ENCODE measurements at places on chromosomes 11 and 22.

- no peak for DNase-seq
Observed at GRCh38 chr22:31692186-31692886, 30.3 kb upstream of the PISD start.

DNA sequence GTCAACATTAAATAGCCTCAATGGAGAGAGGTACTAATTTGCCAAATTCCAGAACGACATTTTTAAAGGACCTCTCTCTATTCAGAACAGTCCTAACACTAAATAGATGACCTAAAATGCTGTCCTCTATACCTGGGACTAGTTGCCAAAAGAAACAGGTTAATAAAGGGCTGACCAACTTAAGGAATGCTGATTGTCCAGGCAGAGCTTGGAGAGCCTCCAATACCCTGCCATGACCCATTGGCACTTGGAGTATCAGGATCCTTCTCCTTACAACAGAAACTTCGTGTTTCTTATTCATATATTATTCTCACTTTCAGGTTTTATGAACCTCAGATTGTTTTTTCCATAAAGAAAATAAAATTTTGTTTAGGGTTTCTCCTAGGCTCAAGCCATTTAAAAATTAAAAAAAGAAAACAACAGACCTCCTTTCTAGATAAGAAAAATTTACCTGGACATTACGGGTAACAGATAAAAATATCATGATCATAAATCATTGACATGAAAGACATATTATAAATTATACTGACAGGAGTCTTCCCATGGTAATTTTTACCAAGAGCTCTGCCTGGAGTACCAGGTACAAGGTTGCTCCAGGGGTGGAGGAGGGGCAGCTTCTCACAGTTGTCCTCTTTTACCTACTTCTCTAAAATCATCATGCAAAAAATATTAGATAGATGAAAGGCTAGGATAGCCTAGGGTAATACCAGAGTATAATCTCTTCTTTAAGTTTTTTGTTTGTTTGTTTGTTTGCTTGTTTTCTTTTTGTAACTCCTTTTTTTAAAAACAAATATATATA lies 2.0 kb downstream of the LRRC4C start:
- no peak for DNase-seq

GRCh38 chr11:11622772-11623171 lies 967 bp upstream of the GALNT18 start:
- no peak for DNase-seq

DNA sequence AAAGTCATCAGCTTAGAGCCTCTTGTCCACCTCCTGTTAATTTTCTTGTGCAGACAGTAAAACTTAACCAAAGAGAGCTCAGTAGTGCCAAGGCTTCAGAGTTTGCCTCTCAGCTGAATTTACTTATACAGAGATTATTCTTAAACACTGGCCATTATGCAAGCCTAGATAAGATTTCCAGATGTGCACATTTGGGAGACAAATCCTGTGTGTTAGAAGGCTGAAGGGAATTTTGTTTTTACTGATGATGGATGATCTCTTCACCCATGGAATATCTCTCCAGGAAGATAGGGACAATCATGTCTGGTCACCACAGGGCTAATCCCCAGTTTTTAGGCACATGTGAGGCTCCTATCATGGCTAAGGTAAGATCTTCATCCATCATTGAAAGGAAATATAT lies 157.6 kb upstream of the FAT3 start:
- DNase-seq: no peak

GRCh38 chr11:46397526-46397925 lies 6.0 kb upstream of the CHRM4 start:
- DNase-seq: no peak

DNA sequence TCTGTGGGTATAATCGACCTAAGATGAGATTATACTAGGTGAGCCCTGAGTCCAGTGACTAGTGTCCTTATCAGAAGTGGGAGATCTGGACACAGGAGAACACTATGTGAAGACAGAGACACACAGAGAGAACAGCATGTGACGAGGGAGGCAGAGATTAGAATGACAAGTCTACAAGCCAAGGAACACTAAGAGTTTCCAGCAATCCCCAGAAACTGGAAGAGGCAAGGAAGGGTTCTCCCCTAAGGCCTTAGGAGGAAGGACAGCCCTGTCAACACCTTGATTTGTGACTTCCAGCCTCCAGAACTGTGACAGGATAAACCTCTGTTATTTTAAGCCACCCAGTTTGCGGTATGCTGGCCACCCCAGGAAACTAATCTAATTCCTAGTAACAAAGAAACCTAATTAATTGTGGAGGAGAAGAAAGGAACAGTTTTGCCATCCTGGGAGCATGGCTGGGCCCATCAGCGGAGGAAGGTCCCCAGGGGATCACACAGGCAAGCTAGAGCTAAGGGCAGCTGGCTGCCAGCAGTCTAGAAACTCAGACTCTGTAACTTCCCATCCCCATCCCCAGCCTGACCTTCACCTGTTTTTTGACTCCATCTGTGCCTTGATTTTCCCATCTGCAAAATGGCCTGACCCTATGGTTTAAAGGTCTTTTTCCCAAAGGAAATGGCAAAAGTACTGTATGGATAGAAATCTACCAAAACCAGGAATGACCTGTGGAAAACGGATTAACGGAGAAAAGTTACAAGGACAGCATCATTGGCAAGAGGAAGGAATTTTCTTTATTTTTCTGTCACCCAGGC lies 10.3 kb upstream of the THOC5 start:
- no peak for DNase-seq

DNA sequence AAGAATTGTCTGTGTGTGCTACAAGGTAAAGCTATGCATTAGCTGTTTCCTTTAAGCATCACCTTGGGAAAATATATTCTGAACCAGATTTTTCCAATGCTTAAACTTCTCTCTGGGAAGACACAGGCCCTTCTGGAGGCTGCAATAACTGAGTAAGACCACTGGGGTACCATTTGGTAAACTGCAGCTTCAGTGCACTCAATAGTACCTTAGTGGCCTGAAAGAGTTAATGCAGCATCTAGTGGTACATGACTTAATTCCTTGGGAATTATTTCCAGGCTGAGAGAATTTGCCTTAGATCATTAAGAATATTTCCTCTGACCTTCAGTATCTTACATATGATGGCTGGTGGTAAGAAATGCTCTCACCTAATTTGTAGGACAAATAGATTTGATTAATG lies 727.4 kb downstream of the DLG2 start:
- DNase-seq: no peak

- no peak for DNase-seq
Observed at GRCh38 chr11:45974806-45975205, 52.4 kb downstream of the LARGE2 start.

DNA sequence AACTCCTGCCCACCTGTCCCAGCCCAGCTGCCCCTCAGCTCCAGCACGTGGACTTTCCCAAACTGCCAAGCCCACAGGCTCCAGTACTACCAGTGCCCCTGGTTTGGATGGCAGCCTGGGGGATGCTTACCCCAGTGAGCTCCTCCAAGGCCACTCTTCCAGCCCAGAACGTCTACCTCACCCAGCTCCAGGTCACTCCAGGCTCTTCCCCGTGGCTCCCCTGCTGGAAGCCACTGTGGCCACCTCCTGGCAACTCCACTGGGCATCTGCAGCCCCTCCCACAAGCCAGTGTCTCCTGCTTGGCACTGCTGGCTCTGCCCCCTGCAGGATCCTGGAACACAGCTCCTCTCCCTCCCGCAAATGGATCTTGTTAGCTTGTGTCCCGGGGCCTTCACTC lies 29.3 kb downstream of the LMO1 start:
- no peak for DNase-seq

GRCh38 chr11:13008625-13009475 lies at the start of gene RASSF10:
TSS of gene RASSF10 (plus strand) at chr11:13009316. CDS start at chr11:13009577, 261 bp downstream.
- no peak for DNase-seq

GRCh38 chr11:87020764-87021365 lies 16.9 kb upstream of the TMEM135 start:
- DNase-seq: no peak

- no peak for DNase-seq
Observed at GRCh38 chr11:134333312-134333711, 1.5 kb downstream of the GLB1L2 start.

GRCh38 chr11:134046681-134047449 lies 22.0 kb upstream of the JAM3 start:
- no peak for DNase-seq

- no peak for DNase-seq
Observed at GRCh38 chr11:16036218-16036617, 320.1 kb downstream of the SOX6 start.

DNA sequence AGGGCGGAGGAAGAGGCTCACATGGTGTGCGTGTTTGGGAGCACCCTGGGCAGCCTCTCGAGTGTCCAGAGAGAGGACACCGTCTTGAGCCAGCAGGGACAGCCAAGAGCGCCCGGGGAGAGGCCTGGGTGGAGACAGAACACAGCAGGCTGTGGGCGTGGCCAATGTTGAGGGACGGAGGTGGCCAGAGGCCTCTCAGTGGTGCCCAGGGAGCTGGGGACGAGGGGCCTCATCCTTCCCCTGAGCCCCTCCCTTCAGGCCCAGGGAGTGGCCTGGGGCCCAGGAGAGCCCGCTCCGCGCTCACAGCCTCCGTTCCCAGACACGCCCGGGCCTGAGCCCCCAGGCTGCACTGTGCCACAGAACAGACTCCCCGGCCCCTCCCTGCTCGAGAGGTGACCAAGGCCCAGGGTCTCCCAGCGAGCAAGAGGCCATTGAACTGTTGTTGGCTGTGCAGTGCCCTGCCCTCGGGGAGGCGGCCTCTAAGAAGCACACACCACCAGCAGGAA lies 48.4 kb downstream of the CDKN1C start:
- no peak for DNase-seq

- DNase-seq: no peak
Observed at GRCh38 chr22:39617342-39617741, 46.8 kb downstream of the CACNA1I start.

DNA sequence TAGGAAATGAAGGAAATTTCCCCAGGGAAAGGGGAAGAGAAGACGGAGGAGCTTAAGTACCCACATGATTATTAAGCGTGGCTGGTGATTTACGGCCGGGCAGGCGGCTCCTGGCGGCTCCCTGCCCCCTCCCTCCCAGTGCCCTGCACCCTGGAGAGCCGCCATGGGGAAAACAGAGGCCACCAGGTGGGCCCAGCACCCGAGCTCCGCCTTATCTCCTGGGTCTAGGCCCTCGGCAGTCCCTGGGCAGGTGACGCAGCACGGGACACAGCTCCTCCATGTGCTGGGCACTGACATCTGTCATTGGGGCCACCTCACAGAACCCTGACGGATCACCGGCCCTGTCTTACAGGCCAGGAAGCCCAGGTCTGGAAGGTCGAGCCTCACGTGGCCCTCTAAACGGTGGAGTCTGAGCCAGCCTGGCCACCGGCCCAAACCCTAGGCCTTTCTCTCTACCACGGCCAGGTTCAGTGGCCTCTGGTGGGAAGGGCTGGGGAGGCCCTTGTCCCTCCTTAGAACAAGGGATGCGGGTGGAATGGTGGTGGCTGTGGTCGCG lies 60.2 kb upstream of the PPARA start:
- no peak for DNase-seq

GRCh38 chr11:117461396-117462182 lies 133.9 kb downstream of the CEP164 start:
- DNase-seq: no peak

GRCh38 chr11:122804161-122804560 lies 34.1 kb upstream of the CRTAM start:
- no peak for DNase-seq

DNA sequence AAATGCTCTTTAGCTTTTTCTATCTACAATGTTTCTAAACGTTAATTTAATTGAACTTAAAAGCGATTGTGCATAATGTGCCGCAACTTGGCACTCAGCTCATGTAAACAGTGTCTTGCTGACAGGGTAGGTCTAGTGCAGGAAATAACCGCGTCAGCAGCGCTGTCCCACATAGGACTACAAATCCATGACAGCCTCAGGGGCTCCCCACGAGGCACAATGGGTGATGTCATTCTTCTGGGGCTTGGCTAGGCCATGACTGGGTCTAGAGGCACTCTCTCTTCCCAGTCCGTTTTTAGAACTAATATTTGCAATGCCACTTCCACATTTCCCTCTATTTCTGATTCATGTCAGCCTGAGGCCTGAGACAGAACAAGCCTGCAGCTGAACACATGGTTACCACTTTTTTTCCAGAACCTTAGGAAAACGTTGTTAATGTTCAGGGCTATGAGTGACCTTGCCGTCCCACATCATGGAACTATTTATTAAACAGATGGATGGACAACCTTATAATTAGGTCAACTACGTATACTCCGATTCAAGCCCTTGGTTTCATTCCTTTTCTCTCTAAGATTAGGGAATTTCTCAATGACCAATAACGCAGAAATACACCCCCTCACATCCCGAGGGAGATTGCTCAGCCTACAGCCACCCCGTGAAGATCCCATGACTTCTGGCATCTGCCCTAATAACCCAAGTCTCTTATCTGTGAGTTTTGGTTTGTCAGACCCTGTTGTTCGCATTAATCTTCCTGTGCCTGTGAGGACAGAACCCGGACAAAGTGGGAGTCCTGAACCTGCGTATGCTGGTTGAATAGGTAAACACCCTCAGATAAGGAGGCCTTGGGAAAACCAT lies 19.4 kb upstream of the SNX32 start:
- no peak for DNase-seq

- no peak for DNase-seq
Observed at GRCh38 chr11:71396548-71397123, 51.6 kb downstream of the DHCR7 start.

GRCh38 chr11:113698515-113698914 lies 7.6 kb downstream of the TMPRSS5 start:
- no peak for DNase-seq

GRCh38 chr22:30296324-30296723 lies 7.0 kb upstream of the CASTOR1 start:
- no peak for DNase-seq

- DNase-seq: no peak
Observed at GRCh38 chr22:35361001-35361558, 19.8 kb upstream of the HMOX1 start.

DNA sequence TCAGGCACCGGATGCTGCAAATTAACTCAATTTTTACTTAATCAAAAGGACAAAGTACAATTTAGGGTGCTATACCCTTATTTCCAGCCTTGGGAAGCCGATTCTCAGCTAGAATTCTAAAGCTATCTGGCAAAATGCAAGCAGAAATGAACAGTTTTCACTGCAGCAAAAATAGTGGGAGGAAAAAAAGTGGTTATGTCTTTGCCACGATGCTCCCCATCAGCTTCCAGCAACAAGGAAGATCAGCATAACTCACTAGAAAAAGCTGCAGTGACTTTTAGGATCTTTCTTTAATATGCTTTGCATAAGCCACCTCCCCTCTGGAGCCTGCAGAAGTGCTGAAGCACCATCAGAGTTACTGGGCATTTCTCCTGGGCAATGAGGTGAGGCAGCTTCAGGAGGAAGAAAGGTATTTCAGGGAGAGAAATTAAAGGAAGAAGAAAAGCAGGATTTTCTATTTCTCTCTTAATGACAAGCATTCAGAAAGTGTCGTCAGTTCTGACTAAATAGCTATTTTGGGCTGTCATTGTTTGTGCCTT lies 702.9 kb downstream of the DLG2 start:
- DNase-seq: no peak

DNA sequence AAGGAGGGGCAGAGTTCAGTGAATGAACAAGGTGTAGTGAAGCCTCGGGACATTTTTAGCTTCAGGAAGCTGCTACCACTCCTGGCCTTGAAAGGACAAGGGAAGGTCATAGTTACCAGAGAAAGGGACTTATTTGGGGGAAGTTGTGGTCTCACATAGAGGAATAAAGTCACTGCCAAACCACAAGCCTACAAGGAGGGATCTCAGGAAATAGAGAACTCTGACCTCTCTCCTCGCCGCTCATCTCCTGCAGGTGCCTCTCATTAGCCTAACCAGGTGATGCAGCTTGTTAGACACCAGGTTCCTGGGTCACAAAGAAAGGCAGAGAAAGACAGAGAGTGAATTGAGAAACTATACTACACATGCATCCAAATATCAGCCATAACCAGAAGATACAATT lies 14.3 kb upstream of the TOLLIP start:
- DNase-seq: no peak

GRCh38 chr11:107695446-107695845 lies 16.4 kb downstream of the SLN start:
- DNase-seq: no peak

Measured in NCI-H187 (cell line).